ENCODE measurements at places on chromosomes 2 and 18. TPM values are rescaled to one million over a fixed set of nuclear protein-coding genes. Genes with fewer than 3 reads are reported as not detected.

The SERPINB3 gene
- not detected for total RNA-seq

DNA sequence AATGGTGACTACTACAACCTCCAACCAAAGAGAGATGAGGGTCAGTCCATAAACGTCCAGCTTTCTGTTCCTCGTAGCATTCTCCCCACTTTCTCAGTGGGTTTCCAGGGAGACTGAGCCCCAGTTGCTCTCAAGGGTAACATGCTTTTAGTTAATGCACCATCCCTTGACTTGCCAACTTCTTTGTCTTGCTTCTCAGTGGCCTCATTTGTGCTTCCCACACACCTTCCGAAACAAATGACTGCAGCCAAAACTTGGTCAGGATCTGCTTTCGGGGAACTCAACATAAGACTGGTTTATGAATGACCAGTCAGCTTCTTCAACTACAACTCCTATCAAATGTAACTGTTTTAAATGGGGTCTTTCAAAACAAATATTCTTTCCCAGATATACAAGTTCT lies 94.1 kb downstream of the COL6A3 start:
- DNase-seq: no peak

DNA sequence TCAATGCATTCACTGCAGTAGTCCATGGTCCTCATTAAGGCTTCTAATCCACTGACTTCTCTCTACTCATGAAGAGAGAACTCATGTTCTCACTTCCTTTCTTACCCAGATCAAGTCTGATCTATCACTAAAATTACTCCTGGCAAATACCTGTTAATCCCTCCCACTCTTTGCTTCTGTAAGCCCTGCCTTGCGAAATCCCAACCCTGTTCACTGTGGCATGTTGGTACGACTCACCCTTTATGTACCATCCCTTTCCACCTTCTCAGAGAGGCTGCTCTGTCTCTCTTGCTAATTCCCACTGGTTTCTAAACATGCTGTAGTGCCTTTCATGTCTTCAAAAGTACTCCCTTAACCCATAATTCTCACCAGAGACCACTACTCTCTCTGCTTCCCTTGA lies 272.2 kb upstream of the ACVR2A start:
- DNase-seq: no peak

The CYP20A1 gene
- 30.4 TPM for total RNA-seq

DNA sequence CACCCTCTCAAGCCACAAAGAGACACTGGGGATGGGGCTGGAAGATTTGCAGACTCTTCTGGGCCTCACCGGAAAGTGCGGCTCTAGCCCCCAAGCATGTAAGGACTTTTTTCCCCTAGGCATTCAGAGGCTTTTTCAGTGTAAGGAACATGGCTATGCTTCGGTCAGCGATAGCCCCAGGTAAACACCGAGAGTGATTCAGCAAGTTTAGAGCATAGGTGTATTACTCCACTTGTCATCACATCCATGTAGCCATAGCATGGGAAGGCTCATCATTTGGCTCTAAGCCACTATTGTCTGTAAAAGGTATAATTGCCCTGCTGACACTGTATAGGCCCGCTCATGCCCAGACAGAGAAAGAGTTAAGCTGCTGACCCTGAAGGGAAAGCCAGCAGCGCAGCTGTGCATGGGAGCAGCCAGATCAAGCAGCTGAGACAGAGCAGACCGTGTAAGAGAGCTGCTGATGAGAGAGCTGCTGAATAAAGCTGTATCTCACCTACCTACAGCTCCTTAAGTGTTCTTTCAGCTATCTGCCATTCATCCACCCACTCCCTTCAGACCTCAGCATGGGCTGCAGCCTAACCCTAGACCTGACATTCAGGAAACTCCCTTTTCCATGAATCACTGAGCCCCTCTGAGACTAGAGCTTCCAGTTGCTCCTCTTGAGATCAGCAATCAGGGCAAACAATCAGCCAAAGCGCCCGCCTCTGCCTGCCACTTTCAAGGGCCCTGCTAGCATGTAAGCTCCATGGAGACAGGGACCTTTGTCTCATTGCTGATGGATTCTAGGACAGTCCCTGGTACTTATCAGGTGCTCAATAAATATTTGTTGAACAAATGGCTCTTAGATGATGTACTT lies 25.5 kb downstream of the LGALSL start:
- no peak for DNase-seq

The MAP3K19 gene
- total RNA-seq: not detected

DNA sequence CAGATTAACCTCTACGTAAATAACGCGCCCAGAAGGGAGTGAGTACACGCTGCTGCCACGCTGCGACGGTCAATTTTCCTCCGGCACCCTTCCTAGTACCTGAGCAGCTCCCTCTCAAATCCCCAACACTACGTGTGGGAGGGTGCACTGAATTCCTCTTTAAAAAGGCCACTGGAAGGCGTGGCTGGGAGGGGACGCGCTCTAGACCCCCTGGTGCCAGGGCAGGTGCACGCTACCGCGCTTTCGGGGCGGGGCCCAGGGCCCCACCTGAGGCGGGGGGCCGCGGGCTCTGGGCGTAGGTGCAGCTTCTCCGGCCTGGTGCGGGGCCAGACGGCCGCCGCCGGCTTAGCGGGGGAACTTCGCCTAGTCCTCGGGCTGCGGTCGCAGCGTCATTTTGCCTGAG lies 668 bp upstream of the ANKRD12 start:
- DNase-seq: peak; percentile 41

GRCh38 chr2:116142644-116143227 lies 1671.8 kb upstream of the DDX18 start:
- no peak for DNase-seq

- no peak for DNase-seq
Measured at GRCh38 chr2:192657362-192657761, 462.6 kb upstream of the TMEFF2 start.

DNA sequence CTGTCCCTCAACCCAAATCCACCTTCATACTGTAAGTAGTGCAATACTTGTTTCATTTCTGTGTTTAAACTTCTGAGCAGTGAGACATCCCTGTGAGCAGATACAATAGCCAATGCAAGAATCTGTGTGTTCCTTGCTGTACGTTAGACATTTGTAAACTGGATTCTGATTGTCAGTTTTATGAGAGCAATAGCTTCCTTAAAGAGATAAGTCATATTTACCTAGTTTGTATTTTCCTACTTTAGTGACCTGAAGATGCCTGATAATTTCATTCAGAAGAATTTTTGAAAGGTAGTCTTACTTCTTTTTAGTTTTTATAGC lies 90.7 kb downstream of the DPP4 start:
- no peak for DNase-seq

Measured in activated T-cell treated with anti-CD3 and anti-CD28 coated beads, Interleukin-2, amount 50 U/mL, for 4 hours (primary cell).